ENCODE measurements at places on chromosomes 7 and 10.

DNA sequence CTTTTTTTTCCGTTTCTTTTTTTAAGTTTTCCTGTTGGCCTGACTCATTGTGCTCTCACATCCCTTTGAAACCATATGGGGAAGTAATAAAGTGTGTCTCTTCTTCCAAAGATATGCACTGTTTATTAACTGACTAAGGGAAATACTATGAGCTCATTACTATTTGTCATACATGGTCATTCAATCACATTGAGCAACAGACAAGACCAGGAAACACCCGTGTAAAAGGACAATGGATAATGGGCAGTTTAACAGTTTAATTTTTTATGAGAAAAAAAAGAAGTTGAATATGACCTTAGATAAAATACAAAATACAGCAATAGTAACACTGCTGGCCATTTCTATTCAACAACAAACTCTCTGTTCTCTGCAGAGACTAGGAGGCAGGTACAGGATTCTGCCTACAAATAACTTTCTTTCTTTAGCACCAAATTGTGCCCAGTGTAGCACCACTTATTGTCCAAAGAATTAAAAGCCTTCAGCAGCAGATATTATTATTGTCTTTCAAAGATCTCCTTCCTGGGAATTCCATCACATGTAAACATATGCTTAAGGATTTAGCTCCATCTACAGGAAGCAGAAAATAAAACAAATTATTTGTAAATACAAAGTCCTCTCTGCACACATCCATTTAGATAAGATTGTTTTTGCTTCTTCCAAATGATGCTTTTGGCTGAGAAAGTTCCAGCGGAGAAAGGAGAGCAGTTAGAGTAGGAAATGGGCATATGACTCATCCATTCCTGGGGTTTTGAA, 55.0 kb upstream of the AKR1E2 start:
- DNase-seq = no peak

DNA sequence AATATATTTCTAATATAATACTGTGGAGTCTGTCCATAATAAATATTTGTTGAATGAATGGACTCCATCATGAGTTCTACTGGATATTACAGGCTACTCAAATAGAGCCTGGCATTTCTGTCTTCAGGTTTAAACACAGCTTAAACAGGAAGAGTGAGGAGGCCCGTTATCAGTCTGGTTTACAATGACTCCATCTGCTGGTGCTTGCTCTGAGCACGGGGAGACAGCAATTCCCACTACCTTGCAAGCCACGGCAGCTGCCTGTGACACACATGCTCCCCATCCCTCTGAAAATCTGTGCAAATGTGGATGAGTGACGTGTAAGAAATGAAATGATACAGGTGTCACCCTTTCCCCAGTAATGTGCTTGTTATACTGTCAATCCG, 293.5 kb upstream of the IMMP2L start:
- DNase-seq = no peak

GRCh38 chr10:58823983-58824382, 311.3 kb downstream of the BICC1 start:
- no peak for DNase-seq

DNA sequence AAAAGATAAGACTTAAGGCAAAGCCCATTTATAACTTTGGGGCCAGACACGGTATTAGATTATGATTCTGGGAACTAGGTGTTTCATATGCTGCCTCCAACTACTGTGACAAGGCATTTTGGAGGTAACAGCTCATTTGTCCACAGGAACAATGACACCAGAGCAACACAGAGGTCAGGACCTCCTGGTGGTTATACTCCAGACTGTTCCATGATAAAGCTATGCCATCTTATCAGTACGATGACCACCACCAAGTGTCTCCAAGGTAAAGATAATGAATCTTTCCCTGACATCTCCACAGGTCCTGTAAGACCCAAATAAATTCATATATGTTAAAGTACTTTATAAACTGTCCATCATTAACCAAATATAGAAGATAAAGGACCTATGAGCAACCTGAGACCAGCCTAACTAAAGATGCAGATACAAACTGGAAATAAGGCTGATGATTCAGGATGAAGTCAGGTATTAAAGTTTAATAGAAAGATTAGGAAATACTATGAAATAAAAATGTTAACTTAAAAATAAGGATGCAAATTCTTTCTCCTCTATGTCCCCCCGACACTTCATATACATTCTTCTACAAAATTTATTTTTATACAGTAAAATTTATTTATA, 26.2 kb downstream of the CUL2 start:
- DNase-seq = no peak

DNA sequence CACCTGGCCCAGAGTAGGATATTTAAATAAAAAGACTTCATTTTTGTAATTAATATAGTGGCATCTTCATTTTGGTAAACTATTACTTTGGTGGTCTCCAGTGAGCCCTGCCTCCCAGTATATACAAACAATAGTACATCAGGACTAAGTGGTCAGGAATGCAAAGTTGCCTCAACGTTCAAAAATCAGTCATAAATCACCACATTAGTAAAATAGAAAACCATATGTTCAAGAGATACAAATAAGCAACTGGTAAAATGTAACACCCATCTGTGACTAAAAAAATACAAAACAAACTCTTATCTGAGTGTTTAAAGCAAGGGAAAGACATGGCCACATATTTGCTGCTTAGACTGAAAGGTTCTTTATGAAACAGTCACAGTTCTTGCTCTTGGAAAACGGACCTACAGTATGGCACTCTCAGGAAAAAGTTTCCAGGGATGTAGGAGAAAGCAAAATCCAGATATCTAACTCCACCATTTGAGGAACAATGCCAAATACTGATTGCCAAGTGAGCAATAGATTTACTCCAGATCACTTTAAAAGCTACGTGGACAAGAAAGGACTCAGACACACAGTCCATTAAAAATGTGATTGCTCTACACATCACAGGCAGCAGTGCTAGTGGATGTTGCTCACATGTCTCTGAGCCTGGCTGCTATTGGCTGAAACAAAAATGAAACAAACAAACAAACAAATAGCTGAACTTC, 15.1 kb upstream of the RHOBTB1 start:
- DNase-seq = no peak

DNA sequence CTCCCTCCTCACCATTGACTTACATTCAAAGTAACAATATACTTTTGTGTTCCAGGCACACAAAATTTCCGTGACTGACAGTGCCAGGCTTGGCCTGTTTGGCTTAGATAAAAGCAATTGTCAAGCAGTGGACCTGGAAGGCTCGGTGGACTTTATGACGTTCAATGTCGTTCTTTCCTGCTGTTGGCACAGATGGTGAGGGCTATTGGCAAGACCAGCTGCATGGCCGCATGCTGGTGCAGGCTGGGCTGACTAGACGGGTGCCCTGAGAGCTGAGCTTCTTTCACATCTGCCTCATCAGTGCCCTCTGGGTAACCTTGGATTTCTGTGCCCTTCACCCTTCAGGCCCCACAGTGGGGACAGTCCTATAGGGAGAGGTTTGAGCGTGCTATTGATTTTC, 45.2 kb downstream of the WIPF3 start:
- no peak for DNase-seq

GRCh38 chr10:122186816-122187810, 84.0 kb upstream of the BTBD16 start:
- no peak for DNase-seq

DNA sequence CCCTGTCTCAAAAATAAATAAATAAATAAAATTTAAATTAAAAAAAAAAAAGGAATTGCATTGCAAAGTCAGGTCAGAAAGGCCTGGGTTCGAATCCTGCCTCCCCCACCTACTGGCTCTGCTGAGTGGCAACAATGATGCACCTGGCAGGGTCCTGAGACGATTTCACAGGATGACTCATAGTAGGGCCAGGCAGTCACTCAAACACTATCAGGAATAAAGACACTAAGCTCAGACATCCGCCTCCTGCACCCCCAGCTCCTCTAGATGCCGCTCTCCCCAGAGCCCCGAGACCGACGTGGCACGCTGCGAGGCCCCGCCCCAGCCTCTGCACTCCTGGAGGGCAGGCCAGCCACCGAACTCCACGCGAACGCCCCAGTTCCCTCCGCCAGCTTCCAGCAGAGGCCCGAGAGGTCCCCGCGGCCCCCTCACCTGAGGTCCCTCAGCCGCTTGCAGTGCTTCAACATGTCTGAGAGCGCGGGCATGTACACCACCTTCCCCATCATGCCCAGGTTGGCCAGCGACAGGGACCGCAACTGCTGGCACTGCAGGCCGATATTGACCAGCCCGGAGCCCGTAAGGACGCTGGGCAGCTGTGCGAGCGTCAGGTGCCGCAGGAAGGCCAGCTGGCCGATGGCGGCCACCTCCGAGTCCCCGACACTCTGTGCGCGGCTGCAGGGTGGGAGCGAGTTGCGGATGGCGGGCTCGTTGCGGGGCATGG, 76.6 kb upstream of the TNRC18 start:
- DNase-seq = no peak
